LNCaP clone FGC (cell line): ENCODE measurements at places on chromosomes 1 and 21.
A peak's percentile ranks its signal among the peaks of the same experiment; 100 is the strongest.

DNA sequence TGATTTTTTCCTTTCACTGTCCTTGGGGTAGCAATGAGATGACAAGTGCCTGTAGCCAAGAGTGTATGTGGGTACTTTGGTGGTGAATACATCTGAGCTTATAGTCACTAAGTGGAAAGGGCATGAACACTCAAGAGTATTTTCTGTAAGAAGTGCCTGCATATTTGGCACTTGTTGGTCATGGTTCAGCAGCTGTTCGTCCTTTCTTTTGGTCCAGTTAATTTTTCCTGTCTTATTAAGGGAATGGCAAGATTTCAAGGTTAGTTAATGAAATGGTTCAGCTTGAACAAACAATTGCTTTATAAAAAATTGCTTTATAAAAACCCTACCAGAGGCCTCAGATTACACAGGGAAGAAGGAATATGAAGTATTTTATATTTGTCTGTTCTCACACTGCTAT is 48.6 kb upstream of the GPR52 start:
- DNase-seq, result no peak

- no peak for DNase-seq
Measured at GRCh38 chr1:152486400-152487006, 24.1 kb upstream of the LCE5A start.

DNA sequence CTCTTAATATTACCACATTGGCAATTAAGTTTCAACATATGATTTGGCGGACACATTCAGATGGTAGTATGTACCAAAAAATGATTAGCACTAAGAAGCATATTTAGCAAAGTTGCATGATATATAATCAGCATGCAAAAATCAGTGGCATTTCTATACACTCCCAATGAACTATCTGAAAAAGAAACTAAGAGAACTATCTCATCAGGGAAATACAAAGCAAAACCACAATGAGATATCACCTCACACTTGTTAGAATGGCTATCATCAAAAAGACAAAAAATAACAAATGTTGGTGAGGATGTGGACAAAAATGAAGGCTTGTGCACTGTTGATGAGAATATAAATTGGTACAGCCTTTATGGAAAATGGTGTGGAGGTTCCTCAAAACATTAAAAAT is 31.4 kb upstream of the DENND1B start:
- DNase-seq, result no peak

DNA sequence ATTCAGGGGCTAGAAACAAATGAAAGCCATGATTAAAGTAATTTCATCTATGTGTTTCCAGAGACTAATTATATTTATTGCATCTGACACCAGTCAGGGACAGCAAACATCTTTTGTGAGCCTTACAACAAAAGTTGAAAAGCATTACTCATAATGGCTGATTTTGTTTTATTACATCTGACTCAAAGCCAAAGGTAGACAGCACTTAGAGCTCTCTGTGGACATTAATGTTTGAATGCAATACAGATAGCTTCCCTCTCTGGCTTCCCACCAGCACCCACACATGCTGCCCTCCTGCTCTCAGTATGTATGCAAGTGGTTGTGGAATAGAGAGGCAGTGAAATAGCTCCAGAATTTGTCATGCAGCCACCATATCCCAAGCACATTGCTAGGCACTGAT is 198.7 kb downstream of the SETD4 start:
- DNase-seq, result no peak

DNA sequence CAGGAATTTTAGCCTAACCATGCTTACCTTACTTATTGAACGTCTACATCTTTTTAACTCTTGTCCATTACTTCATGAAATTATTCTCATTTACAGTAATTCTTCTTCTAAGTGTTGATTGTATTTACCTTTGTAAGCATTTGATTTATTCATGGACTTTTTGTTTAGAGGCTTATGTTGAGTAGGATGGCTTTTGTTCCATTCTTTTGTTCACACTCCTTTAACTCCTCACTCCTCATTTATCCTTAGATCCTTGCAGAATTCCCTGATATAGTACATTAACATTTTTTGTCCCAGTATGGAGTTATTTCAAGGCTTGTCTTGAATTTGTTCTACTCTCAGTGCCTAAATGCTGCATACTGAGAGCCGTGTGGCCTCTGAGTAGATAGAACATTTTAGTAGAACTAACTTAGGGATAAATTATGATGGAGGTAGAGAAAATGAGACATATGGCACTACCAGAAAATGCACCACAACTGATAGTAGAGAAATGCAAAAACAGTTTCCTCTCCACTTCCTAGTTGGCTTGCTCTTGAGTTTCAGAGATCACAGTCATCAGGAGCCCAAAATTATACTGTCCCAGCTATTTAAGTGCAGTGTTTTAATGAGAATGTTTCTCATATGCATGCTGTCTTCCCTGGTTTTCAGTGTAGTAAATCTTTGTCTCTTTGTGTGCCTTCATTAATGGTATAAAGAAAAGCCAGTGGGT is 69.5 kb downstream of the KCNK2 start:
- no peak for DNase-seq

DNA sequence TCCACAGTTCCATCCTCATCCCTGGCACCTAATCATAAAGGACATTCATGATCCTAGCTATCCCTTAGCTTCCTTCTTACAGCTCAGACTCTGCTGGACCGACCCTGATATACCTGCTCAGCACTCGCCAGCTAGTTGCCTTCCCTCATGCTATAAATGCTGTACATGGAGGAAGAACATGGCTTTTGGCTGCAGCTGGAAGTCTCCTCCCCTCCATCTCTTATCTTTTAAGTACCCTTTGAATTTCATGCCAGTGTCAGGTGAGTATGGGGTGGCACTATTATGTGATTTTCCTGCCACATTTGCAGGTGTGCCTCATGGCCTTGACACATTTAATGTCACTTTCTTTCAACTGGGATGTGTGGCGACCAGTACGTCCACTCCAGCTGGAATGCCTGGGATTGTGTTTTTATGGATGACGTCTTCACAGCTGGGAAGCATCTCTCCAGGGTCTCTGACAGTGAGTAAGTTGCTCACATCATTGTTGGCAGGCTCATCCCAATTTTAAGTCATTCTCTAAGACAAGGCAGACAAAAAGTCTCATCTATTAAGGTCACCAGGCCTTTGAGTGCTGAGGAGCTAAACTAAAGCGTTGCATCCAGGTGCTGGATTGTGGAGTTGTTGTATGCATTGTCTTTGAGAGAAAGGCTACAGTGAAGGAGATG is 43.4 kb downstream of the RUNX1 start:
- DNase-seq, result no peak

DNA sequence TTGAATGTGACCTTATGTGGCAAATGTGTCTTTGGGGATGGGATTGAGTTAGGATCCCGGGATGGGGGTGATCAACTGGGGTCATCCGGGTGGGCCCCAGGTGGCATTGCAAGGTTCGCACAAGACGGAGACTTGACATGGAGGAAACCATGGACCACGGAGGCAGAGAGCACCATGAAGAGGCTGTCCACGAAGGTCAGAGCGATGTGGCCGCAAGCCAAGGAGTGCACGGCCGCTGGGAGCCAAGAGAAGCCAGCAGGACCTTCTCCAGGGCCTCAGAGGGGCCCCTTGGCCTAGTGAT is 22.3 kb upstream of the COL18A1 start:
- DNase-seq, result no peak

- DNase-seq, result no peak
Measured at GRCh38 chr1:97013136-97013535, 291.6 kb downstream of the PTBP2 start.

DNA sequence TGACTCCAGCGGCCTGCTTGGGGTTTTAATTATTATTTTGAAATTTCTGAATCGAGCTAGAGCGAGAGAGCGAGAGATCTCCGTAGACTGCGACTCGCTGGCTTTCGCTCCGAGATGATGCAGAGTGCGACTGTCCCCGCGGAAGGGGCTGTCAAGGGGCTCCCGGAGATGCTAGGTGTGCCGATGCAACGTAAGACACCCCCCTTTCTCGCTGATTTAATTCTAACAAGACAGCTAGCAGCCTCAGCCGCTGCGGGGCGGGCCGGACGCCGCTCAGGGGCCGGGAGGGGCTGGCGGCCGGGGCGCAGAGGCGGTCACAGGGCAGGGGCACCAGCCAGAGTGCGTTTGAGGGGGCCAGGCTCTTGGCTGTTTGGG is 339 bp downstream of the LHX4 start:
- DNase-seq, result no peak

DNA sequence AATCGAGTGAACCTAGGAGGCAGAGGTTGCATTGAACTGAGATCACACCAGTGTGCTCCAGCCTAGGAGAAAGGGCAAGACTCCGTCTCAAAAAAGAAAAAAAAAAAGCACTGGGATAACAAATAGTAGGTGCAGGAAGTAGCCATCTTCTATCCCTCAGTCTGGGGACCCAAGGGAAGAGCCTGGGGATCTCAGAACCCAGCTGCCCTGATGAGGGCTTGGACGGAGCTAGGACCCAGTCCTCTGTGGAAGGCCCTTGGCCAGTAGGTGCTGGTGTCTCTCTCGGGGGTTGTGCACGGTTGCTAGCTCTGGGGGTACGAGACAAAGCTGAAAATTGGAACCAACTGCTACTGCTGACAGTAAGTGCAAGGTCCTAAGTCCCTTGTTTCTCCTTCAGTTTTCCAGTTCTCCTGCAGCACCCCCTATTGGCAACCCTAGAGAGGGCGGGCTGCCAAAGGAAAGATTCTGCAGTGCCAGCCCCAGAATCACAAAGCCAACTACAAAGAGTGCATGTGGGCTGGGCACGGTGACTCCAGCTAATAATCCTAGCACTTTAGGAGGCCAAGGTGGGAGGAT is 57.6 kb upstream of the KIF1B start:
- peak; percentile 38 for DNase-seq

GRCh38 chr1:2300851-2301606 is 72.9 kb downstream of the SKI start:
- DNase-seq, result no peak

GRCh38 chr1:239719642-239720258 is 333.4 kb downstream of the CHRM3 start:
- DNase-seq, result no peak

DNA sequence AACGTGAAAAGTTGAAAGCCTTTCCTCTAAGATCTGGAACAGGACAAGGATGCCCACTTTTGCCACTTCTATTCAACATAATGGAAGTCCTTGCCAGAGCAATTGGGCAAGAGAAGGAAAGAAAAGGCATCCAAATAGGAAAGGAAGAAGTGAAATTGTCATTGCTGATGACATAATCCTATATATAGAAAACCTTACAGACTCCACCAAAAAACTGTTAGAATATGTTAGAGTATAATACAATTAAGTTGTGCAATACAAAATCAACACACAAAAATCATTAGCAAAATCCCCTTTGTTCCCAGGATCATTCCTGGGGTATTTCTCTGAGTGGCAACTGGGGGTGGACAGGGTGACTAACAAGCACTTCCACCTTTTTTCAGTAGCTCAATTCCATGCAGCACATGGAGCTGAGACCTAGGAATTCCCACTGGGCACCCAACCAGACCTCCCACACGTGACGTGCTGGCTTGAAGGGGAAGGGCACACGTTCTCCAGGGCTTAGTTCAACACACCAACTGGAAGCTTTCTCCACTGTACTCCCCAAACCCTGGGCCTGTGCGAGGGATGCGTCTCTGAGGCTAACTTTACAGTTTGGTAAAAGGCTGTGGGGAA is 9.6 kb downstream of the STUM start:
- no peak for DNase-seq
